ENCODE measurements at places on chromosomes 1 and 21.

DNA sequence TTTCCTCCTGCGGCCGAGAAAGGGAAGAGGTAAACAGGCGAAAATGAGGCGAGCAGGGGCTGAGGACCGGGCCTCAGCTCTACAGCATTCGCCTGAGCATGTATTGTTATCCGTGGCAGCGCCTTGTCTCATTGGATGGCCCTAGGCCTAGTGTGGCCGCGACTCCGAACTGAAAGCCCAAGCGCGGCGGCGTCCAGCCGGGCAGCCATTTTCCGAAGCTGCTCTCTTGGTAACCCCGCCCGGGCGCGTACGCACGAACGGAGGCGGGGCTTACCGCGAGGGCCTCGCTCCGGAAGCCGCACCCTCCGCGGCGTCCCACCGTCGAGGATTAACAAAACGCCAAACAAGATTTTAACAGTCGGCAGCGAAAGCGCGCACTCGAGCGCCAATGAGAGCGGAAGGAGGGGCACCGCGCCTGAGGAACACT is 797 bp upstream of the USP1 start:
- DNase-seq = no peak

- DNase-seq = no peak
Observed at GRCh38 chr1:116820369-116820768, 66.1 kb downstream of the CD2 start.

GRCh38 chr1:230103306-230104173 is 36.5 kb downstream of the GALNT2 start:
- DNase-seq = no peak

- no peak for DNase-seq
Observed at GRCh38 chr1:16719571-16720350, 20.6 kb upstream of the RNU1-4 start.

DNA sequence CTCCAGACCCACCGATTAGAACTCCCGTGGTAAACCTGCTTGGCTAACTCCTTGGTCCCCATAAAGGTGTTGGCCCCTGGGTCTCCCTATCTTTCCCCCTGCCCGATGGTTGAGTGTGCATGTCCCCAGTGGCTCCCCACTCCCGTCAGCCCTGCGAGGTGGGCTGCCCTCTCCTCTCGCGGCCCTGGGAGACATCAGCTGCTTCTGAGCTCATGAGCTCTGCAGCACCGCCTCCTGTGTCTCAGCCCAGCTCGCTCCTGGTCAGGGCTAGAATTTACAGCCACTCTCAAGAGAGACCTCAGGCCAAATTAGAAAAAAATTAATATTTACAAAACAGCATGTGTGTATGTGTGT is 15.9 kb upstream of the ZBTB21 start:
- no peak for DNase-seq

GRCh38 chr1:207853372-207853757 is 57.6 kb downstream of the CD34 start:
- no peak for DNase-seq

DNA sequence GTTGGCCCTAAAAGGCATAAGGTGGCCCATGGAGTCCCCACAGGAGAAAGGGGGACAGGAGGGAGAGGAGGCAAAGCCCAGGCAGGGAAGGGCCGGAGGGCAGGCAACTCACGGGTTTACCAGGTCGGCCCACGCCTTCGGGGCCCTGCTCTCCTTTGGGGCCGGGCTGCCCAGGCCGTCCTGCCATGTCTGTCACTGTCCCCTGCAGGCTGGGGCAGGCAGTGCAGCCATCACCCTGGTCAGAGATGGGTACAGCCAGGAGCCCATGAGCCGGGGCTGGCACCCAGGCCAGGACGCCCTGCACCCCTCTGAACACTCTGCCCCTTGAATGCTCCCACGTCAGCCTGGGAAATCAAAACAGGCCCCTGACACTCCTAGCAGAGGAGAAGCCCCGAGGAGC is 19.8 kb downstream of the COL16A1 start:
- DNase-seq = no peak

- DNase-seq = no peak
Observed at GRCh38 chr1:56933161-56933560, 32.7 kb downstream of the C8B start.

- DNase-seq = no peak
Observed at GRCh38 chr1:71850936-71851335, 431.4 kb downstream of the NEGR1 start.

- no peak for DNase-seq
Observed at GRCh38 chr1:220956501-220957232, 77.4 kb downstream of the HLX start.

DNA sequence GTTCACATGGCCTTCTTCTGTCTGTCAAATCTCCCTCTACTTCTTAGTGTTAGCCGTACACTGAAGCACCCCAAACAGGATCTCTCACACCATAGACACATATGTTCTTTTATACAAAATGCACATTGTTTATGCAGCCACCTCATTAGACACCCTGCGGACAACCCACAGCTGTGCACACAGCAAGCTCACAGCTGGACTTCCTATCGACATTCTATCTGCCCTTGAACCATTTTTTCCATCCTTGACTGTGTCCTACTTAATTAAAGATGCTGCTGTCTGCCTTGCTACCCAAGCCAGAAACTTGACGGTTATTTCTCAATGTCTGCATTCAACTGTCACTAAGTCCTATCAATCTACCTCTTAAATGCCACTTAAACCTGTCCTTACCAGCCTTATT is 3.2 kb upstream of the ZBTB21 start:
- DNase-seq = no peak

DNA sequence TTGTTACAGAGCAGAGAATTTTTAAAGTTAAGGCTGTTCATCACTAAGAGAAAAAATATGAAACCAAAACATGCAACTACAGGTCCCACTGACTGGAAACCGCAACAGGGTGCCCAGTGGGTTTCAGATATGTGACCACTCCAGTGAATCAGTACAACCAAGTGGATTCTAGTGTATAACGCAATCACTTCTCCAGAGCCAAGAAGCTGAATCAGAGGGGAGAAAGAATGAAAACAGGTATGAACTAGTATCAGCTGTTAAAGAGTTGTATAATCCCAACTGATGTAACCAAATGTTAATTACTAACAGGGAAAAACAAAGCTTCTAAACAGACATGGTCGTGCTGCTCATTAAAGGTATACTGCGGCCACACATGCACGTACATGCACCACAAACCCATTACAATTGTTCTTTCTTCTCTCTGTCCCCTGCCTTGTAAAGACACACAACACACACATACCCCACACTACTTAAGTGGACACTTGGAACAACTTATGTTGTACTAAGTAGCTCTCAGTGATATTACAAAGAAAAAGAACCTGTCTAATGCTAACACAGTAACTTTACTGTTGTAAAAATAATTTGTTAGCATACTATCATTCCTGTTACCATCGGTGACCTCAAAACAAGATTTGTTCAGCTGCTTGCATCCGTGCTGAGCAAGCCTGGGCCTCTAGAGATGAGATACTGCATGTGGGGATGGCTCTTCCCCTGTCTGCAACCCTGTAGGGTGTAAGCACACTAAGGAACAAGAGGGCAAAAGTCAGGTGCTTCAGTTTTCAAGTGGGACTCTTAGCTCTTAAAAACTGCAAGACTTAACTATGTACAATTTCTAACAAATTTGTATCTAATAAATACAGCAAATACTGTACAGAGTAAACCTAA is 74.2 kb downstream of the PTPN14 start:
- DNase-seq = peak; percentile 84

- no peak for DNase-seq
Observed at GRCh38 chr1:248804771-248805681, 20.7 kb downstream of the SH3BP5L start.

DNA sequence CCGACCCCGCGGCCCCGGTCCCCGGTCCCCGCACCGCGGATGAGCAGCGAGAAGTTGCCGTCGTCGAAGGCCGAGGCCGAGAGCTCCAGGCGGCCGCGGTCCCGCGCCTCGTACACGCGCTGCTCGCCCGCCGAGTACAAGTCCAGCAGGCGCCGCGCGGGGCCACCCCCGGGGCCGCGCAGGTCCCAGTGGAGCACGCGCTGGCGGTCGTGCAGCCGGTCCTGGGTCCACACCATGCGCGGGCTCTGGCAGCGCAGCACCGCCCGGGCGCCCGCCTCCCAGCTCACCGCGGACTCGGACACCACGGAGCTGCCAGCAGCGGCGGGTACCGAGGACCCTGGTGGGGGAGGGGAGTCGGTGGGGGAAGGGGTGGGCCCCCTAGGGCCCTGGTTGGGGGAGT is 2.9 kb downstream of the MXRA8 start:
- no peak for DNase-seq

GRCh38 chr1:236854605-236854983 is 59.5 kb downstream of the MTR start:
- DNase-seq = peak; percentile 16

DNA sequence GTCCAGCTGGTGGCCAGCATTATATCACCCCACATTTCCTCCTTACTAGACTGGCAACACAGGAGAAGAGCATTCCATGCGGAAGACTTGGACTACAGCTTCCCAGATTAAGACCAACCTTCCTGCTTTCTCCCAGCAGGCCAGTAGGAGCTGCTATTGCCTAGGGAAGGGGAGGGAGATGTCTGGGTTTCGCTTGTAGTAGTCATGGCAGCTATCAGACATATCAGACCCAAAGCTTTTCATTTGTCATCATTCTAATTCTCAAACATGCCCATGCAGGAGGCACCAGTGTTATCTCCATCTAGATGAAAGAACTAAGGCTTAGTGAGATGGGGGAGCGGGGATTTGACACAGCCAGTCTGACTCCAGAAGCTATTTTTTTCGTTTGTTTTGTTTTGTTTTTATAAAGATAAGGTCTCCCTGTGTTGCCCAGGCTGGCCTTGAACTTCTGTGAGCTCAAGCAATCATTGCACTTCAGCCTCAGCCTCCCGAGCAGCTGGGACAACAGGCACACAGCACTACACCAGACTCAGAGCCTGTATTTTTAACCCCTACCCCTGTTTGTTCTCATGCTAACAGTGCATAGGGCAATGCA is 4.5 kb downstream of the PLA2G2A start:
- peak; percentile 36 for DNase-seq

DNA sequence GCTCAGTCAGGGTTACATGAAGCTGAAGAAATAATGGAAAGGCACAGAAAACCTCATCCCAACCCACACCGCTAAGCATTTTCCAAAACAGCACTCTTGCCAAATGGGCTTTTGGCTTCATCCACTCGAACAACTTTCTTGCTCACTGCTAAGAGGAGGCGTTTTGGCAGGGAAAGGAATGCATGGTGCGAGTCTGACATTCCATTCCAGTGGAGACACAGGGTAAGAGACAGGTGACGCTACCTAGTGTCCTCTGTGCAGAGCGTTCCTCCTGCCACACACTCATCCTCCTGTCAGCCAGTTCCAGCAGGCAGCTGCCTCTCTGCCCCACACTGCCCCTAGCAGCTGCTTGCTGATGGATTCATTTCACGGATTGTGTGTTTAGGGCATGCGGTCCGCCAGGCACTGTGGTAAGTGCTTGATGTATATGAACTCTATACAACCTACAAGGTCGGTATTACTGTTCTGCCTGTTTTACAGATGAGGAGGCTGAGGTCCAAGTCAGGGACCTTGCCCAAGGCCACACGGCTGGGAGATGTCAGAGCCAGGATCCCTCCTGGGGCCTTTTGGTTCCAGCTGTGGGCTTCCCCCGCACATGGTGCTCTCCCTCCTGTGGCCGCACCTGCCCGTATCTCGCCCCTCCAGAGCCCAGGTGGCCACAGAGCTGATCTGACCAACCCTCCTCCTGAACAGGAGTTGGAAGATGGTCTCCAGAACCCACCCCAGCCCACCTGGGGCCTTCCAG is 25.7 kb upstream of the BACE2 start:
- no peak for DNase-seq

DNA sequence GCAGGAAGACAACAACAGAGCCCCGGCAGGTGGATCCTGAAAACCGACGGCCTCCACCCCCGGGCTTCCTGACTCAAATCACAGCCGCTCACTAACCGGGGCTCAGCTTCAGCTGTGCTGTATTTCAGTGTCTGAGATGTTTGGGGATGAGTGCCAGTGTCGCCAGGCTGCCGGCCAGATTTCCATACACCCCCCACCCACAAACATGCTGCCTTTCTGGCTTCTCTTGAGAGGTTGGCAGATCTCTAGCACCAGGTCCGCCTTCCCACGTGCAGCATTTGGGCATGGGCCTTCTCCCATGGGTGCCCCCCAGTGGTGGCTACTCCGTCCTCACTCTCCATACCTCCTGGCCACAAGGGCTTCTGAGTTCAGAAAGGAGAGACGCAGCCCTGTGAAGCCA is 34.8 kb downstream of the KCNAB2 start:
- DNase-seq = no peak

GRCh38 chr21:46031484-46031883 is 49.9 kb downstream of the COL6A1 start:
- DNase-seq = no peak

- DNase-seq = no peak
Observed at GRCh38 chr1:81296601-81297000, 504.1 kb upstream of the ADGRL2 start.

GRCh38 chr1:183480971-183481441 is 8.7 kb downstream of the SMG7 start:
- DNase-seq = no peak

- no peak for DNase-seq
Observed at GRCh38 chr21:39612233-39613040, at the start of gene B3GALT5. B3GALT5 (plus strand) TSS chr21:39612940; CDS start chr21:39660560, 47,620 bp downstream.

- no peak for DNase-seq
Observed at GRCh38 chr1:239250353-239251035, 135.9 kb upstream of the CHRM3 start.

GRCh38 chr1:200627575-200628222 is 7.1 kb upstream of the KIF14 start:
- DNase-seq = no peak

GRCh38 chr1:230169454-230170152 is 102.6 kb downstream of the GALNT2 start:
- no peak for DNase-seq

DNA sequence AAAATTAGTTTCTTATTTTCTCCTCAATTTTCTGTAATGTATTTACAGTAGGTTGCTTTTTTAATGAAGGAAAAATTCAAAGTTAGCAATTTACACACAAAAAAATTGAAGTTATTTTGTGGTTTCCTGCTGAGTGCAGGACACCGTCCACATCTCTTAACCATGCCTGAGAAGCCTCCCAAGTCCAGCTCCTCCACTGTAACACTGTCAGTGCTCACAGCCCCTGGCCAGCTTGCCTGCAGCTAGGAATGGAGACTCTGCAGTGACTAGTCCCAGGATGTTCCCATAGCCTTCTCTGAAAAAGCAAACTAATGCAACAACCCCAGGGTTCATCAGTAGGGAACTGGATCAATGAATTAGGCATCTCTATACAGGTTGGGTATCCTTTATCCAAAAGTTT is 3.5 kb downstream of the A3GALT2 start:
- DNase-seq = no peak

DNA sequence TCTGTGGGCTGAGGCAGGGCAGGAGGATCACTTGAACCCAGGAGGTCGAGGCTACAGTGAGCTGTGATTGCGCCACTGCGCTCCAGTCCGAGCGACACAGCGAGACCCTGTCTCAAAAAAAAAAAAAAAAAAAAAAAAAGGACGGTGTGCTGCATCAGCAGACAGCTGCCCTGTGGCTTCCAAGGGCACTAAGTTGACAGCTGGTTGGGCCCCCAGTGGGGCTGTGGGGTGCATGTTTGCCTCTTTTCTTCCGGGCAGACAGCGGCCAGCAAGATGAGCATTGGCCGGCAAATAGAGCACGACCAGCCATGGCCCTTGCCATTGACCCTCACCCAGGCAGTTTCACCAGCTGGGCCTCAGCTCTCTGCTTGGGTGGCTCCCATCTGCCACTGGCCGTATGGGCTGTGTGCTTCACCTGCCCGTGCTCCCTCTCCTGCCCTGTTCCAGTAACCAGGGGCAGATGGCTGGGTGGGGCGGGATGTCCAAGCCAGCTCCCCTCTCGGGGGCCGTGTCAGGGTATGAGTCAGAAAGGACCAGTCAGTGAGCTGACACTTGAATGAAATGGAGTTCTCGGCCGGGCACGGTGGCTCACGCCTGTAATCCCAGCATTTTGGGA is 12.3 kb upstream of the SLC25A34 start:
- no peak for DNase-seq

Data from fibroblast of the conjunctiva (primary cell).